ENCODE measurements at places on chromosomes 3 and 15. TPM values are rescaled to one million over a fixed set of nuclear protein-coding genes. Genes with fewer than 3 reads are reported as not detected.

- no peak for DNase-seq
Observed at GRCh38 chr3:16186565-16186964, 12.1 kb downstream of the GALNT15 start.

GRCh38 chr3:114809668-114810413 is 337.2 kb downstream of the ZBTB20 start:
- DNase-seq, result no peak

Gene TRH
- polyA plus RNA-seq, result 0.43 TPM

Gene IL5RA
- 1.0 TPM for polyA plus RNA-seq

Gene MUC20
- polyA plus RNA-seq, result 50.5 TPM

Measured in renal pelvis (tissue), 12 donors.